HL-60 (cell line): ENCODE measurements at places on chromosomes 6 and 20.
A peak's percentile ranks its signal among the peaks of the same experiment; 100 is the strongest.

DNA sequence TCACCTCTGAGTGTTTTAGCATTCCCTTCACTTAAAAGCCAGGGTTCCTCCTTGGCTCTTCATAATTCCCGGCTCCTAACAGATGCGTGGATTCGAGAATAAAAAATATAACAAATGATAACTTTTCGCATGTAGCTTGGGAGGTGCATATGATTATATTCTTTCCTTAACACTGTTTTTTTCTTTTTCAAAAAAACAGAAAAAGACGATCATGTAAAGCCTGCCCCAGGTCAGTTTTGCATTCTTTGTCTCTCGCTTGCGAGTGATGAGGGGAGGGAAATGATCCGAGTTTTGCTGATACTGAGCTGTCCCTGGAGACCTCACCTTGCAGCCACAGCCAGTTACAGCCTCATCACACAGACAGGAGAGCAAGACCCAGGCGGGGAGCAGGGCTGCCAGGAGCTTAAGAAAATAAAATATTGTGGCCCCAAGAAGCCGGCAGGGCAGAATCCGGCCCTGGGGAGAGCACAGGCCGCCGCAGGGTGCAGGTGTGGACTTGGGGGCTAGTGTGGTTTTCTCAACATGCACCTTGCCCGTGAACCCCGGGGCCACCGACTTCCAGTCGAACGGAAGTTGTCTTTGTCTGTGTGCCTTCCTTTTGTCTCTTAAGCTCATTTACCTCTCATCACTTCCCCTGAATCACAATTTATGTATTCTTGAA, 301.8 kb downstream of the TAF4 start:
- no peak for DNase-seq

- DNase-seq: peak; percentile 89
These were observed 6.2 kb downstream of the LINC00237 start for GRCh38 chr20:21099751-21100577.

DNA sequence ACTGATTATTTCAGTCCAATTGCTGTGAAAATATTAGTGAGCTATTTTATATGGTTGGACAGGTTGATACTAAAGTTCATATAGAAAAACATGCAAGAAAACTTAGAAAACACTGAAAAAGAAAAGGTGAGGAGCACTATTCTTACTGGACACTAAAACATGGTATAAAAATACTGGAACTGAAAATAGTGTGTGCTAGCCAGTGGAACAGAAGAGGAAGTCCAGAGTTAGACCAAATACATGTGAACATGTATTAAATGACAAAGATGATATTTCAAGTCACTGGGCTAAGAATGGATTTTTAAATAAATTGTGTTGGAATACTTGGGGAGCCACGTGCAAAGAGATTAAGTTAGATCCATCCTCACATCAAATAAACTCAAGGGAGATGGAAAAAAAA, 218.5 kb downstream of the TMEM242 start:
- DNase-seq: no peak

DNA sequence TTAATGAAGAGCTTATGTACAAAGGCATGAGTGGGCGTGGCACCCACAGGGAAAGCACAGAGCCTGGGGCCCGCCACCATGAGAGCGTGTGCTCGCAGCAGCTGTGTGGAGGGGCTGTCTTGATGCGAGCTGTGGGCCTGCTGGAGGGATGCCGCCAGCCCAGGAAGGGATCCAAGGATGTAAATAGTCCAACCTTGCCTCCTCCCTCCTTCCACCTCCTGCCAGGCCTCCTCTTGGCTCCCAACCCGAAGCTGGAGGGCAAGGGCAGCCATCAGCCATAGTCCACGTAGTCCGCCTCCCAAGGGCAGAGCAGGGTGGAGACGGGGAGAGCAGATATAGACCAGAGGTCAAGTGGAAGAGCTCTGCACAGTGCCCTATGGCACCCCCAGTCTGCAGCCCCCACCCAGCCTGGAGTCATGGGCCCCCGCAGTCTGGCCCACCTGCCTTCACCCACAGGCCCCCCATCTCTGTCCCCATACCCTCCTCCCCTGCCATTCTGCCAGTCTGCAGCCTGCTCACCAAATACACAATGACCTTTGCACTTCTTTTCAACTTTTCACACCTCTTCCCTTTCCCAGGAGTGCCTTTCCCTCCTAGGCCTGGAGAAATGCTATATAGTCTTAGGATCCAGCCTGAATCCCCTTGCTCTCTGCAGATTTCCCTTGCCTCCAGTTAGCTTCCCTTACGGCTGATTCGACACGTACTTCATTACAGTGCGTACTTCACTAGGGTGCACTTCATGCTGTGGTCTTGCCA, 77.1 kb downstream of the SHLD1 start:
- DNase-seq: no peak

DNA sequence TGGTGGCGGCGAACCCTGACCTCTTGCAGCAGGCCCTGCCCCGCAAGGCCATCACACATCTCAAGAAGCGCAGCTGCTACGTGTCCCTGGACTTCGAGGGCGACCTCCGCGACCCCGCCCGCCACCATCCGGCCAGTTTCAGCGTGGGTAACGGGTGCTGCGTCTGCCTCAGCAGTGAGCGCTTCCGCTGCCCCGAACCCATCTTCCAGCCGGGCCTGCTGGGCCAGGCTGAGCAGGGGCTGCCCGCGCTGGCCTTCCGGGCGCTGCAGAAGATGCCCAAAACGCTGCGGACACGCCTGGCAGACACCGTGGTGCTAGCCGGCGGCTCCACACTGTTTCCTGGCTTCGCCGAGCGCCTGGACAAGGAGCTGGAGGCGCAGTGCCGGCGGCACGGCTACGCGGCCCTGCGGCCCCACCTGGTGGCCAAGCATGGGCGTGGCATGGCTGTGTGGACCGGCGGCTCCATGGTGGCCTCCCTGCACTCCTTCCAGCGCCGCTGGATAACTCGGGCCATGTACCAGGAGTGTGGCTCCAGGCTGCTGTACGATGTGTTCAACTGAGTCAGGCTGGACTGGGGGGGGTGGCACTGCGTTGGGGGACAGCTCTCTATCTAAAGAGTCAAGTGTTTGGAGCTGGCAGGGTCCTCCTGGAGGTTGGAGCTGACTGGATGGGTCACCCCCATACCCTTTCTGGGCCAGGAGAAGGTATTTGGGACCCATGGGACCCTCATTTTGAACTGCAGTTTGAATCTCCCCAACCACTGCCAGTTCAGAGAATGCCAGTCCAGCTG, 1.1 kb downstream of the ACTL10 start:
- peak; percentile 55 for DNase-seq

DNA sequence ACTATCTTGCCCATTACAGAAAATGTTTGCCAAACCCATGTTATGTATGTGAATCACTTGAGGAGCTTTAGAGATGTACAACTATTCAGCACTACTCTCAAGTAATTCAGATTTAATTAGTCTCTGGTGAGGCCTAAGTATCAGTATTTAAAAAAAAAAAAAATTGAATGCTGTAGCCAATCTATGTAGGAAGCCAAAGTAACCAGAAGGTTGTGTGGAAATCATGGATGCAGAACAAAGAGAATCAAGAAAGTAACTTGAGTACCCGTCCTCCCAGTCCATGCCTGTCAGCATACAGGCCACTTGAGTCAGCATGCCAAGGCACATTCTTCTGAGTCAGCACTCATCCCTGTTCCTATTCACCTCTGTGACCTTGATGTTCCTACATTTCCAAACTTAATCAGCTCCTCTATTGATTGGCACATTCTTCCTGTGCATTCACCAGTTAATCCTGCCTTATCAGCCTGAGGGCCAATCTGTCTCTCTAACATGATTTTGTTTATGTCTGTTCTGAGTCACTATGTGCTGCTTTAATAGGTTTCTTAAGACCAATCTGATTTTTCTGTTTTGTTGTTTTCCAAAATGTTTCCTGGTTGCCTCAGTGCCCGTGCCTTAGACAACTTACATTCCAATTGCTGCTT, 165.6 kb downstream of the KCNQ5 start:
- no peak for DNase-seq

DNA sequence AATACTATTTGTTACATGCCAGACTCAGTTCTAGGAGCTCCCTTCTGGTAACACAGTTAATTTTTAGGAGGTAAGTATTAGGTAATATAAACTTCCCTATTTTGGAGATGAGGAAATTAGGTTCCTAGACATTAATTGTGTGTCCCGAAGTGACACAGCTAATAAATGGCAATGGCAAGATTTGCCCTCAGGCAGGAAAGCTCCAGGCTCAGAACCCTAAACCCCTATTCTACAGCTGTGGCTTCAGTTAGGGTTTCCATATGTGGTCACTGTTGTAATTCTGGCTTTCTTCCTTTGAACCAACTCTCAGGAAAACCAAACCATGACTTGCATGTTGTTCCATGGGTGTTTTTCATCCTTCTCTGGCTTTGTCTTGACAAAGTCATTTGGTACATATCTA, 188.2 kb downstream of the PLCB1 start:
- DNase-seq: peak; percentile 58

- DNase-seq: no peak
These were observed 122.3 kb downstream of the BANF2 start for GRCh38 chr20:17822039-17822438.

GRCh38 chr6:134289204-134289575, 28.7 kb downstream of the SGK1 start:
- DNase-seq: no peak

- DNase-seq: no peak
These were observed 88.4 kb downstream of the HACE1 start for GRCh38 chr6:104771258-104771832.

- DNase-seq: no peak
These were observed 46.9 kb upstream of the POU3F2 start for GRCh38 chr6:98787435-98787834.

DNA sequence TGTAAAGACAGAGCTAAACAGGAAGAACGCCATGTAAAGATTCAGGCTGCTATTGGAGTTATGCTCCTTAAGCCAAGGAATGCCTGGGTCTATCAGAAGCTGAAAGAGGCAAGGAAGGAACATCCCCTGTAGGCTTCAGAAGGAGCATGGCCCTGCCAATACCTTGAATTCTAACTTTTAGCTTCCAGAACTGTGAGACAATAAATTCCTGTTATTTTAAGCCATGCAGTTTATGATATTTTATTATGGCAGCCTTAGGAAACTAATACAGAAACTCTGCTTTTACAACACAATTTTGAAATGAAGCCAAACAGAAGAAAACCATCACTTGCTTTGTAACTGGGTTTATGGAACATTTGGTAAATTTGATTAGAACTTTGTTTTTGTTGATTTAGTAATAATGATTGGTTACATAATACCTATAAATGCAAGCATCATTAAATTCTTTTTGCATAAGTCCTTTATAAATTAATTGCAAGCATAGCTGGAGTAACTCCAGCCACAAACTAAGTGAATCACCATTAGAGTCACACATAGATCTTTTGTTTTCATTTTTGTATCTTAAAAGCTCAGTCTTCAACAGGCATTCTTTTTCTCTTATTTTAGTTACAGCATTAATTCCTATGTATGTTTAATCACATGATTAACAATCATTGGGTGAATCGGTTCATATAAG, 33.5 kb upstream of the TSPYL1 start:
- DNase-seq: no peak

DNA sequence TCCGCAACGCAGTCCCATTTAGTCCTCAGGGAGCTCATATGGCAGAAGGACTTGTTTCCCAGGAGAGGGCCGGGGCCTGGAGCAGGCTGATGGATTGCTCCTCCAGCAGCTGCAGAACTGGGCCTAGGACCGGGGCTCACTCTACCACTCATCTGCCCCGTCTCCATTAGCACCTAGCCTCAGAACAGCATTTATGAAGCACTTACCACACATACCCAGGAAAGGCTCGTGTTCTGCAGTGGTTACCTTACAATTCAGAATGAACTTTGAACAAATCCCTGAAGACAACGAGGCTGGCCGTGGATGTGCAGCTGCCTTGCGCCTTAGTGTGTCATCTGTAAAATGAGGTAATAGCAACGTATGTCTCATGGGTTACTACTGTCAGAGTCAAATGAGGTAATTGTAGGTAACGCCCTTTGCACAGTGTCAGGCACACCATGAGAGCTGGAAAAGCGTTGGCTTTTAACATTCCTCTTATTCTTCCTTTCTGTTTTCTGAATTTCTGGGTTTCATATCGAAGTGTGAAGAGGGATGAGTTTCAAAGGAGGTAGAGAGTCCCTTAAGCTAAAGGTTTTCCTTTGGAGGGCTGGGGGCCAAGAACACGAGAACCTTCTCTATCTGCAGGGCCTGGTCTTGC, 46.3 kb upstream of the CD93 start:
- no peak for DNase-seq

GRCh38 chr6:127453845-127454619, 5.2 kb downstream of the KIAA0408 start:
- no peak for DNase-seq

DNA sequence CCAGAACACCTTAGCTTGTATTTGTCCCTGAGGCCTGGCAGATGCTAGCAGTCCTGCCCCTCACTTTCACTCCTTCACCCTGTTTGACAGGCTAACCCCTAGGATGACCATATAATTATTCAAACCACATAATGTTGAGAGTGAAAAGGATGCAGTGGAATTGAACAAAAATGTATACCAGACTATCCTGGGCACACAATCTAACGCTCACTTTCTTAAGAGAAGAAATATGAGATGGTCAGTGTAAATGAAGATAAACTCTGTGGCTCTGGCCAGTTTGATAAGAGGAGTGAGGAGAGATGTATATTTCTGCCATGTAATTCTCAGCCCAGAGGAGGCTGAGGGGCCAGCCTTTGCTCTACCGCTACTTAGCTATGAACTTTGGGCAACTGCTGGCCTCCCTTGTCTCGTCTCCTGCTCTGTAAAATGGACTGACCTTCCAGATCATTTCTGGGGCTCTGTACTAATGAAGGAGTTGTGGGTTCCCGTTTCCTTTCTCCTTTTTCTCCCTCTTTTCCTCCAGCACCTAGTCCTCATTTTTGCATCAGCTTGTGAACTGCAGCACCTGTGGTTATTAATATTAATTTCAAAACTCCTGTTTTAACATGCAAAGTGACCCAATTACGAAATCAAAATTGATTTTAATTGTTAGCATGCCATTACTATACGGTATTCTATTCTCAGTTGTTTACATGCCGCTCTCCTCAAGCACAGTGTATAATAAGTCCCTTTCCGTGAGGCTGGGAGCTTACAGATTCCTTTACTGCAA, 92.5 kb upstream of the IYD start:
- no peak for DNase-seq

- no peak for DNase-seq
These were observed 30.5 kb downstream of the UBD start for GRCh38 chr6:29528988-29529560.

GRCh38 chr6:151549790-151550189, 56.0 kb downstream of the CCDC170 start:
- no peak for DNase-seq

DNA sequence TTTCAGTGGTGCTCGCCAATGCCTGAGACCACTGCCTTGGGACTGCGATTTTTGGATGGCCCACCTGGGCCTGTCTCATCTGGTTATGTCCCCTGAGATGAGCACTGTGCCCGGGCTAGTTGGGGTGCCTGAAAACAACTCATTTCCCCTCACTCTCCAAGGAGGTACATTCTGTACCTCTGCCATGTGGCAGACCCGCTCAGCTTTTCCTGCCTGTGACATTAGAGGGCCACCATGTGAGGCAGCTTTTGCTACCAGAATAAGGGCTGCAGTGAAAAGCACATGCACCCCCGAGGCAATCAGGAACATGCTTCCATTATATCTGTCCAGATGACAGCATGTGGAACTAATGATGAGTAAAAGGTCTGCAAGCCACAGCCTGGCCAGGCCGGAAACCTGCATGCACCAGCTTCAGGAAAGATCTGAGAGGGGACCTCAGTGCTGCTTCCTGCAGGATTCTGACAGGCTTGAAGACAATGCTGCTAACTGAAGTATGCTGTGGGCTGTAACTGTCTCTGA, 11.3 kb upstream of the SRSF6 start:
- DNase-seq: no peak

GRCh38 chr6:42112351-42112750, 30.1 kb downstream of the C6orf132 start:
- no peak for DNase-seq

- no peak for DNase-seq
These were observed 194.6 kb downstream of the DST start for GRCh38 chr6:56448046-56448445.
